NT2/D1 (cell line): ENCODE measurements at places on chromosomes 11 and 22.

GRCh38 chr22:37631448-37632173, 7.9 kb upstream of the SH3BP1 start:
- DNase-seq, result no peak

- no peak for DNase-seq
Observed at GRCh38 chr11:121281698-121282097, 10.9 kb upstream of the SC5D start.

DNA sequence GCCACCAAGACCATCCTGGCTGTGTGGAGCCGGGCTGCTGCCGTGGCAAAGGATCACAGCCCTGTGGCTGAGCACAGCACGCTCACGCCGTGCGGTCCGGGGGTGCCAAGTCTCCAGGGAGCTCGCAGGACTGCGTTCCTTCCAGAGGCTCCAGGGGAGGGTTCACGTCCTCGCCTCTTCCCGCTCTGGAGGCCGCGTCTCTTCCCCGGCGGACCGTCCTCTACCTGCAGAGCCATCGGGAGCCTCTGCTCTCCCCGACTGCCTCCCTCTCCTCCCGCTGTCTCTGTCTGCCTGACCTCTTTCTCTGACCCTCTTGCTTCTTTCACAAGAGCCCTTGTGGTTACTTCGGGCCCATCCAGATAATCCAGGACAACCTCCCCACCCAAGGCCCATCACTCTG, 11.4 kb upstream of the MUC5AC start:
- no peak for DNase-seq

DNA sequence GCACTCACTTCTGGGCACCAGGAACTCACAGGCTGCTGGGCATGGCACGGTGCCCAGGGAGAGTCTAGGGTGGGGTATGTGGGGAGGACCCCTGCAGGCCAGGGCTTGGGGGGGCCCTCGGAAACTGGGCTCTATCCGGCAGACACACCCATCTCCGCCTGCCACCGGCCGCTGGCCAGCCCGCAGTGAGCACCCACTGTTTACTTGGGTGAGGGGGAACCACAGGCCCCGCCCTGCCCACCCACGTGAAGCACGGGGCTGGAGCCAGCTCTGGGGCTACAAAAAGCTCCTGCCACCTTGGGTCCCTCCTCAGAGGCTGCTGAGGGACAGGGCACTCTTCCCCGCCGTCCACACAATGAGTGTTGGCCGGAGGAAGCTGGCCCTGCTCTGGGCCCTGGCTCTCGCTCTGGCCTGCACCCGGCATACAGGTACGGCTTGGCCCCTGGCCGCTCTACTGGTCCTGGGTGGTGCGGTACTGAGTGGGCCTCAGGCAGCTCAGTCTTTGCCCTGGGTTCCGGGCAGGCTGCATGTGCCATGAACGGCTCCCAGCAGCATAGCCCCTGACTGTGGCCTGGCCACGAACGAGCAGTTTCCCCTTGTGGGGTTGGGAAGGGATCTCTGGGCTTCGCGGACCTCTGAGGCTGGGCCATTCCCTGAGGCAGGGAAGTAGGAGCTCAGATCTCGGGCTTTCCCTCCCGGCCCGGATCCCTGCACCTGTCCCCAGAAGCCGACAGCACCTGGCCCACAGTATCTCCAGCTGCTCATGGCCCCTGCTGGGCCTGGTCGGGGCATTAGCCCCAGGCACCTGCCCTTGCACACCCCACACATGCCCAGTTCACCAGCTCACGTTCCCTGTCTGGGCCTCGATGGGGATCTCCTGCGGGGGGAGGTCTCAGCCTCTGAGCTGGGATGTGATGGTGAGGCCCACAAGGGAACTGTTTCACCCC, at the start of gene MUC5AC:
Gene MUC5AC (plus strand): TSS at position 309 of the 947 bp plus-strand sequence. CDS start 47 bp downstream, at position 356.
- no peak for DNase-seq

GRCh38 chr22:50305393-50305922, 2.0 kb downstream of the PLXNB2 start:
- DNase-seq, result no peak

DNA sequence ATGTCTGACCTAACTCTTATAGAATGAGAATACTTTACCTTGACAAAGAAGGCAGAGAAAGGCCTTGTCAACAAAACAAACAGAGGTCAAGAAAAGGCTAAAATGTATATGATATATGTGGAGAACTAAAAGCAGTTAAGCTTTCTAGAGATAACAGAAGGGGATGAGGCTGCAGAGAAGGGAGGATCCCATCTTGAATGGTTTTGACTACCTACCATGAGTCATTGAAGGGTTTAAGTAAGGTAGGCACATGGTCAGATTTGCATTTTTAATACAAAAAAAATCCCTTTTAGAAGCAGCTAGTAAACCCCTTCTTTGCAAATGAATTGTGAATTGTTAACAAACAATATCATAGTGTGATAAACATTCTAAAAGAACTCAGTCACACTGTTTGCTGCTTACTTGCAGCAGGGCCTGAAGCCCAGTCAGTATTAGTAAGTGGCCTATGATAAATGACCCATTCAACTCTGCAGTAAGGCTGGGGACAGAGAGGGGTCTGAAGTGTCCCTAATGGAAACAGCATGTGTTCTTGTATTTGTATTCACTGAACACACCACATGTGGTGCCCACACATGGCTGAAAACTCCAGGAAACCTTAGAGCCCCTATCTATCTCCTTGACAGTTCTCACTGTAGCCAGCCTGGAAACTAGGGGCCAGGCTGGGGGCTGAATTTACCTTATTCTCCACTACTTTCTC, 328.8 kb upstream of the PITPNB start:
- DNase-seq, result no peak

- DNase-seq, result no peak
Observed at GRCh38 chr11:80082406-80082805, 641.6 kb upstream of the TENM4 start.

GRCh38 chr11:44893308-44893822, 57.3 kb downstream of the TP53I11 start:
- DNase-seq, result no peak

- DNase-seq, result no peak
Observed at GRCh38 chr11:128827191-128827893, 39.8 kb downstream of the KCNJ1 start.

GRCh38 chr11:74380746-74381439, 17.3 kb downstream of the PGM2L1 start:
- no peak for DNase-seq

DNA sequence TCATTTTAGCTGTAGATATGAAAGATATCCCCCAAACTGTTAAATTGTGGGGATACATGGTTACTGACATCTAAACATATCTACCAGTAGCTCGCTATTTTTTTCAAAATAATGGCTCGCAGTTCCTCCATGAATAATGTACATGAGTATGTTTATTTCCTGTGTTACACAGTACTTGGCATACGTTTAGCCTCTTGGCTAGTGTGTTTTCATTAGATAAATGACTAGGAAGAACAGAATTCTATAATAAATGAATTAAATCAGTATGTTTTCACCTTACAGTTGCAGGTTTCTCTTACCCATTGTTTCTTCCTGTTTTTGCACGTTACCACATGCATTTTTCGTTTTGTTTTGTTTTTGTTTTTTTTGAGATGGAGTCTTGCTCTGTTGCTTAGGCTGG, 21.8 kb downstream of the RNF169 start:
- no peak for DNase-seq

- DNase-seq, result no peak
Observed at GRCh38 chr11:12938590-12939247, 70.4 kb upstream of the RASSF10 start.

- DNase-seq, result no peak
Observed at GRCh38 chr11:116853461-116854073, 16.1 kb upstream of the APOA1 start.

- no peak for DNase-seq
Observed at GRCh38 chr22:29690476-29690875, 29.3 kb upstream of the CABP7 start.

DNA sequence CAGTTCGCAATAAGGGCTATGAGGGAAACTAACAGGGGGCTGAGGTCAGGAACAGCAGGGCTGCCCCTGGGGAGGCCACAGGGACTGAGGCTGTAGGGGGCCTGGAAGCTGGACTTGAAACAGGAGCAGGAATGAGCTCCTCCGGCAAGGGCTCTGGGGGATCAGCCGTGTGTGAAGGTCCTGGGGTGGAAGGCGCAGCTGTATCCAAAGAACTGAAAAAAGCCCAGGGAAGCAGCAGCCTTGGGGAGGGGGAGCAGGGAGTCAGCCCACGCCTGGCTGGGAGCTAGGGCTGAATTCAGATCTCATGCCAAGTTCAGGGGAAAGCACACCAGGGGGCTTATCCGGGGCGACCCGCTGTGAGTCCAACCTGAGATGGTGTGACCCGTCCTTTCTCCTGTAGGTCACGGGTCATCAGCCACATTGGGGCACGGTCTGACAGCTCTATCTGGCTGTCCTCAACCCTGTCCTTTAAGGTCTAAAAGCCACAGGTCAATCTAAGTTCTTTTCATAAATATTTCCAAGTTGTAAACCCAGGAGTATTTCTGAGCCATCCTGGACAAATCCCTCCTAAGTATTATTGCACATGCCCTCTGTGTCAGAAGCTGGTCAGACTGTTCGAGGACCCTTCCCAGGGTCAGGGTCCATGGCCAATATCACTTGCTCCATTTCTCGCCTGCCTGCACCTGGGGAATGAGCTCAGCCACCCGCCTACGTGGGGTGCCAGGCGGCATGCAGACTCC, 18.0 kb downstream of the TP53AIP1 start:
- no peak for DNase-seq

- no peak for DNase-seq
Observed at GRCh38 chr22:49807780-49808708, 19.6 kb downstream of the BRD1 start.

DNA sequence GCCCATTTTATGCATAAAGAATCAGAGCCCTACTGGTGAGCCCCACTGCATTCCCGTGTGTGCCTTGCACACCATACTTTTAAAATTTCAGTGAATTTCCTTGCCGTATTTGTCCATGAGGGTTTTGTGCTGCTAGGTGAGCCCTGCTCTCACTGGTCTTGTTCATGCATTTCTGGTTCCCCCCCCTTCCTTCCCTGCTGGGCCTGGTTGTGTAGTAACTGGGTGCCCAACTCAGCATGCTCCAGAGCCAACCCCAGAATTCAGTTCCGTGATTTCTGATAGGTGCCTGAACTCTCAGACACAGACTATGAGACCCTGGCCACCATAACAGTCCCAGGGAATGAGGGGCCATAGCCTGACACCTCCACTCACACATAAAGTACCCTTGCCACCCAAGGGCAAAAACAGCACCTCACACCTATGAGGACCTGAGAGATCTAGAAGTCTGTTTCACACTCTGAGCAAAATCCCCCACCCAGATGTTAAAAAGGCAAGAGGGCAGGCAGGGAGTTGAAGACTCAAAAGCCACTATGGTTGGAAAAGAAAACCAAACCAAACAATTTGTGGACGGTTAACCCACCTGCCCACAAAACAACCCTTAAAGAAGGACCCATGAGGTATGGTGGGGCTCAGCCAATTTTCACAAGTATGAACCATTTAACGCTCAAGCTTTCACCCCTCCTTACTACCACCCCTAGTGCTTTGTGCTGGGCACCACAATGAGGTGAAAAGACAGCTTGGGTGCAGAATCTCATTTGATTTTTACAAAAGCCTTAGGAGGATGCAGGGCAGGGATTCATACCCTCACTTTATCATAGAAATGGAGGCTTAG, 16.8 kb upstream of the IL10RA start:
- DNase-seq, result no peak

GRCh38 chr11:130881475-130882137, 34.7 kb downstream of the SNX19 start:
- DNase-seq, result no peak

- DNase-seq, result no peak
Observed at GRCh38 chr11:811446-812245, 1.9 kb downstream of the RPLP2 start.
